ENCODE measurements at places on chromosomes 16 and 17.

- no peak for DNase-seq
Measured at GRCh38 chr17:73133911-73134649, 30.7 kb upstream of the SSTR2 start.

GRCh38 chr16:72561-73548, at the start of gene RHBDF1:
TSS of gene RHBDF1 (minus strand) at chr16:72631. CDS start at chr16:65015, 7,616 bp downstream.
- DNase-seq = no peak

DNA sequence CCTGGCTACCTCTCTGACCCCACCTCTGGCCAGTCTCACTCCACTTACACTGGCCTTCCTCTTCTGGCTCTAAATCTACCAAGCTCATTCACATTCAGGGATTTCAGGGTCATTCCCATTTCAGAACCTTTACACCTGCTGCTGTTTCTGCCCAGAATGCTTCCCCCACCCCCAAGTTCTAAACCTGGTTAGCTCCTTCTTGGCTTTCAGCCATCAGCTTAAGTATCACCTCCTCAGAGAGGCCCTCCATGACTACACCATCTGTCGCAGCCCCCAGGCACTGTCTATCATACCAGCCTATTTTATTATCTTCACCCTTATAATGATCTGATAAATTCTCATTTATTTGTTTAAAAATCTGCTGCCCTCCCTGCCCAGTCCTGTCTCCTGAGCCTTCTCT, 23.3 kb upstream of the NGFR start:
- DNase-seq = no peak

GRCh38 chr16:66959704-66960161, 1.3 kb upstream of the CES3 start:
- no peak for DNase-seq

- DNase-seq = no peak
Measured at GRCh38 chr16:86002178-86002900, 103.4 kb downstream of the IRF8 start.

Data from AML-193 (cell line).